ENCODE measurements at places on chromosomes 1 and 21.

- DNase-seq: no peak
Measured at GRCh38 chr1:26090893-26091292, 20.7 kb upstream of the PDIK1L start.

DNA sequence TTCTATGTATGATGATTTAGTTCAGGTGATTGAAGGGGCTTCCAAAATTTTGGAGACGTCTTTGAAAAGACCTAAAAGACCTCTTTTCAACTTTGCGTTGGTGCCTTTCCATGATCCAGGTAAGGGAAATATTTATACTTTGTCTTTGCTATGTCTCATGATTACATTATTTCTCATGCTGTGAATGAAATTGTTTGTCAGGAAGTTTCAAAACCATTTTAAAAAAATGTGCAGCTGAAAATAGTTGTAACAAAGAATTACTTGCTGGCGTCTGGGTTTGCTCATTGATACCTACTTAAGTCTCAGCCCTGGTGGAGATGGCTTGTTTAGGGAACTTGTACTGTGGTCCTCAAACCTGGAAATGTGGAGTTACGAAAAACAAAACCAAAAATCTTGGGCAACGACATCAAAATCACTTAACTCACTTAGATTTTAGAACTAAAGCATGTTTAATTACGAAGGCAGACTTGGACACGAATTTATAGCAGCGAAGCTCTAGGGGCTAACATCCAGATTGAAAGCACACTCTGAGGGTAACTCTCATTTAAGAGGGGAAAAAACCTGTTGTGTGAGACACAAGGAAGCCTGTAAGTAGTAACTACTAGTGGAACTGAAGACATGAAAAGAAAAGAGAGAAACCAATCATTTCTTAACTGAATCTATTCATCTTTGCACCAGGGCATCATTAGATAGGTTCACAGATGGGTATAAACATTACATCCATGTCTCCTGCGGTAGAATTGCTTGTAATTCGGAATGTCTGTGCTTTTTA lies 924 bp downstream of the HMCN1 start:
- DNase-seq: no peak

DNA sequence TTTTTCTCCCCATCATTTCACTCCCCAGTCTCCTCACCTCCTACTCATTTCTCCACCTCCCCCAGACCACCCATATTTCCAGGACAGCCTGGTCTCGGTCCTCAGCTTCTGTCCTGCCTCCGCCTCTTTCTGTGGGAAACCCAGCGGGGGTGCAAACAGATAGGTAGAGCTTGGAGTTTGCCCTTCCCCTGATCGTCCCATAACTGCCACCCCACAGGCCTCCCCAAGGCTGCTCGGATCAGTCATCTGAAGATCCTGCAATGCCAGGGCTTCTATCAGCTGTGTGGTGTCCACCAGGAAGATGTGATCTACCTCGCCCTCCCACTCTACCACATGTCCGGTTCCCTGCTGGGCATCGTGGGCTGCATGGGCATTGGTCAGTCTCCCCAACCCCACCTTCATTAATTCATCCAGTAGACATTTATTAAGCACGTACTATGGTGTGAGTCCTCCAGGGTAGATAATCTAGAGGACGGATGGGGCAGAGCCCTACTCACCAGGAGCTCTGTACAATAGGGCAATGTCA lies 1.7 kb downstream of the SLC27A3 start:
- DNase-seq: no peak

GRCh38 chr1:43930949-43931275 lies 2.7 kb upstream of the ARTN start:
- DNase-seq: no peak

DNA sequence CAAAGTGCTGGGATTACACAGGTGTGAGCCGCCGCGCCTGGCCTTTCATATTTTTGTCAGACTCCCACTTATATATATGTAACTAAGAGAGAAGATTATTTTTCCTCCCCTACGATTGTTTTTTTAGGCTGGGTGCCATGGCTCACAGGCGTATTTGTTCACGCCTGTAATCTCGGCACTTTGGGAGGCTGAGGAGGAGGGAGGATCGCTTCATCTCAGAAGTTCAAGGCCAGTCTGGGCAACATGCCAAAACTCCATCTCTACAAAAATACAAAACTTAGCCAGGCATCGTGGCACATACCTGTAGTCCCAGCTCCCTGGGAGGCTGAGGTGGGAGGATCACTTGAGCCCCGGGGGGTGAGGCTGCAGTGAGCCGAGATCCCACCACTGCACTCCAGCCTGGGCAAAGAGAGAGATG lies 23.9 kb upstream of the ITLN2 start:
- no peak for DNase-seq

- DNase-seq: no peak
Measured at GRCh38 chr21:45093035-45093532, 18.7 kb downstream of the ADARB1 start.

GRCh38 chr1:114248162-114248561 lies 94.5 kb upstream of the SYT6 start:
- DNase-seq: no peak

DNA sequence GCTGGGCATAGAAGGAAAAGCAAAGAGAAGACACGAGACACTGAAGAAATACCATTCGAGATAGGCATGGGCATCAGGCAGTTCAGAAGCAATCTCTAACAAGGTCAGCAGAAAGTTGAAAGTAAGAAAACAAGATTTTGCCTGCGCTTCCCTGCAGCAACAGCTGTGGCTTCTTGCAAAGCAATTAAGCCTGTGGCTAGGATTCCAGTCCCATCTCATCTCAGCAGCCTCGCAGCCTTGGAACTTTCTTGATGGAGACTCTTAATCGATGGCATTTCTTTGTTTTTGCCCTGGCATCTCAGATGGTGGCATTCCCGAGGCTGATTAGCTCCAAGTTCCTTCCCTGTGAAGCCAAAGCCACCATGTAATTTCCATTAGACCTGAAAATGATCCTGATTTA lies 64.6 kb upstream of the SPAG17 start:
- no peak for DNase-seq
